Activated CD4-positive, alpha-beta memory T cell treated with anti-CD3 and anti-CD28 coated beads, Interleukin-2, amount 10 ng/mL, durations not matched to agents 7 days and 5 days (primary cell): ENCODE measurements at places on chromosomes 16 and 17.

DNA sequence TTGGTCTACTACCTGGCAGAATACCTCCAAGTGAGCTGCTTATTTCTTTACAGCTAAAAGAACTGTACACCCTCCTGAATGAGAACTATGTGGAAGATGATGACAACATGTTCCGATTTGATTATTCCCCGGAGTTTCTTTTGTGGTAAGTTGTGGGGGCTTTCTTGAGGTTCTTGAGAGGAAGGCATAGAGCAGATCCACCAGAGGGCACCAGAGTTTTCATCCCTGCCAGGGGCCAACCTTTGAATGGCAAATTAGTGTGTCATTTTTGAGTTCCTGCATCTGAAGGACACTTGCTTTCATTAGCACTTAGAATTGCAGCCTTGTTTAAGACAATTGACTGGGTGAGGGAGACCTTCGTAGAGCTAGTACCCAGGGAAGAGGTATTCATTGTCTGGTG lies 35.0 kb downstream of the NMT1 start:
- DNase-seq = no peak

GRCh38 chr16:1534021-1535020 lies 855 bp downstream of the TMEM204 start:
- peak; percentile 33 for DNase-seq

- DNase-seq = no peak
Measured at GRCh38 chr17:20173091-20173490, 163.9 kb downstream of the SPECC1 start.

DNA sequence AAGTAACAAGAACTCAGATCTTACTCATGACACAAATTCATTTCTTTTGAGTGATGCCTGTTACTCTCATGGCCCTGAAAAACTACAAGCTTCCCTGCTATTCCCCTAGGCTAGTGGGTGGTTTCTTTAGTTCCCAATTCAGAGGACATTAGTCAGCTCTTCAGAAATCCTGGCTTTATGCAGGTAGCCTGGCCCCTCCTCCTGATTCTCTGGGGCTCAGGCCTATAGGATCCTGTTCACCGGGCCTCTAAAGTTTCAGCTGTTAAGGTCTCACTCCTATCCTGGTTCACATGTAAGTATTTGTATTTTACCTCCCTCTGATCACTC lies 87.3 kb upstream of the IRX5 start:
- DNase-seq = no peak

DNA sequence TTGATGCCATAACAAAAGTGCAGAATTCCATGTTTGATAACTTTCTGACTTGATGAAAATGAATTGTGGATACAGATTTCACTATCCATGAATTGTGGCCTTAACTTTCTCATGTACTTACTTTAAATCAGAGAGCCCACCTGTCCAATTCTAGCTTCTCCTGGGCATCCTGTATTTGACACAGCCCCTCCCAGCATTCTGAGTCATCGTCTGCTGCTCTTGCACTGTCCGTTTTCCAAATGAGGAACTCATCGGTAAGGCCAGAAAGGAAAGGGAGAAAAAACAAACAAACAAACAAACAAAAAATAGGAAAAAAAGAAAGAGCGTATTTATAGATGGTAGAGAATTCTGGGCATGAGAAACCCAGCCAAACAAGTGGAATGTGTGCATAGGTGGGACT lies 361.6 kb downstream of the WWOX start:
- DNase-seq = no peak

DNA sequence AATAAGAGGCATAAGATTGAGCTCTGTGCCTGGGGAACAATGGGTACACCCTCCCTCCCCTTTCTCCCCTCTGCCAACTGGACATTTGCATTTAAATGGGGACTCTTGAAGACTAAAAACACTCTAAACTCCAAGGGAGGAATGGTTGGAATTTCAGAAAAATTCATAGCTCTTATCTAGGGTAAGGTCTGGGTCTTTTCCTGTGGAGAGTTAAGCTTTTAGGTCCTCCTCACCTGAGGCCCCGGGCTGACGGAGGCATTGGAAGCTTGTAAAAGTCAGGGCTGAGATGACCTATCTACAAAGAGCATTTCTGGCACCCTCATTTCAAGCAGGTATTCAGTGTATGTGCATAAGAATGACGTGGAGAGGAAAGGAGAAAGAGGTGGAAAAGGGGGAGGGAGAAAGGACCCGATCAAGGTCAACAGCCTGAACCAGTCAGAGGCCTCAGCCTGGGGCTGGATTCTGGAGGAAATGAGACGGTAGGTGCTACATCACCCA lies 78.0 kb downstream of the RAP1GAP2 start:
- no peak for DNase-seq

- no peak for DNase-seq
Measured at GRCh38 chr17:54863176-54863575, 37.5 kb upstream of the TOM1L1 start.

DNA sequence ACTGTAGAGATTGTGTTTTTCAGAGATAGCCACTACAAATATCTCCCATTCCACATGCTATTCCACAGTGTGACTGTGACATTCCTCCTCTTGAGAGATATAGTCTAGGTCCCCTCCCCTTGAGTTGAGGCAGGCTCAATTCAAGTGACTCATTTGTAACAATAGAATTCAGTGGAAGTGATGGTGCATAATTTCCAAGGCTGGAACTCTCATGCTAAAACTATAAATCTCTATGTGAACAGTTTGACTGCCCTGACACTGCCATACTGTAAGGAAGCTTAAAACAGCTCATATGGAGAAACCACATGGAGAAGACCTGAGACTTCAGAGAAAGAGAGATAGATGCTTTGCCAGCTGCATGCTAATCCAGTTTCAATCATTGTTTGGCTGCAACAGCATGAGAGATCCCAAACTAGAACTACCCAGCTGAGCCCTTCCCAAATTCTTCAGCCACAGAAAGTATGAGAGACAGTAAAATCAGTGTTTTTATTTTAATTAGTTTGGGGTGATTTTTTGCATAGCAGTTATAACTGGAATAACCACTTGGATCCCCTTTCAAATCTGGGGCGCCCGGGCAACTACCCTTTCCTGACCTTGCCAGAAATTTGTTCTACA lies 19.5 kb upstream of the CSNK2A2 start:
- DNase-seq = no peak

- DNase-seq = no peak
Measured at GRCh38 chr17:8162997-8163977, 539 bp upstream of the VAMP2 start.

GRCh38 chr16:58417600-58417999 lies 25.3 kb downstream of the GINS3 start:
- no peak for DNase-seq

- DNase-seq = no peak
Measured at GRCh38 chr16:58252716-58253115, 42.1 kb downstream of the PRSS54 start.

- DNase-seq = peak; percentile 76
Measured at GRCh38 chr17:43846221-43846712, 709 bp upstream of the CD300LG start.
